Hematopoietic multipotent progenitor cell treated with erythropoietin and hydrocortisone succinate and interleukin-3 and kit ligand, for 15 days (in vitro differentiated cells): ENCODE measurements at places on chromosomes 5 and 9.

- DNase-seq: no peak
These were observed 11.8 kb upstream of the BTNL9 start for GRCh38 chr5:181028032-181028819.

- peak; percentile 68 for DNase-seq
These were observed 72.0 kb downstream of the HRH2 start for GRCh38 chr5:175729829-175730277.

- DNase-seq: no peak
These were observed 21.9 kb upstream of the SPRY4 start for GRCh38 chr5:142346706-142347105.

GRCh38 chr5:171639205-171639621, 146.4 kb upstream of the SMIM23 start:
- DNase-seq: no peak

DNA sequence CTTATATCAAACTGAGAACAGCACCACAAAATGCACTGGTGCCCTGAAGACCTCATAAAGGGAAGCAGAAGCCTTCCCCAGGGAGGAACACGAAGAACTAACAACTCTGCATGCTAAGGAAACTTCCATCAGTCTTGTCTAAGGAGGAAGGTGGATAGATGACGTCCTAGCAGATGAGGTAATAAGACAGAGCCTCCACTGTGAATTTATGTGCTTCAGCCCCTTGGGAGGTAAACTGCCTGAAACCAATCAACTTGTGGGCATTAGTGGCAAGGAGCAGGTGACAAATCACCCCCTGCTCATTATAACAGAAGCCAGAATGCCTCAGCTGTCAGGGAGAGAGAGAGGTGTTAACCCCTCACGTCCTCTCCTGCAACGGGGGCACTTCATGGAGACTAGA, 48.9 kb upstream of the SPIN1 start:
- DNase-seq: no peak

DNA sequence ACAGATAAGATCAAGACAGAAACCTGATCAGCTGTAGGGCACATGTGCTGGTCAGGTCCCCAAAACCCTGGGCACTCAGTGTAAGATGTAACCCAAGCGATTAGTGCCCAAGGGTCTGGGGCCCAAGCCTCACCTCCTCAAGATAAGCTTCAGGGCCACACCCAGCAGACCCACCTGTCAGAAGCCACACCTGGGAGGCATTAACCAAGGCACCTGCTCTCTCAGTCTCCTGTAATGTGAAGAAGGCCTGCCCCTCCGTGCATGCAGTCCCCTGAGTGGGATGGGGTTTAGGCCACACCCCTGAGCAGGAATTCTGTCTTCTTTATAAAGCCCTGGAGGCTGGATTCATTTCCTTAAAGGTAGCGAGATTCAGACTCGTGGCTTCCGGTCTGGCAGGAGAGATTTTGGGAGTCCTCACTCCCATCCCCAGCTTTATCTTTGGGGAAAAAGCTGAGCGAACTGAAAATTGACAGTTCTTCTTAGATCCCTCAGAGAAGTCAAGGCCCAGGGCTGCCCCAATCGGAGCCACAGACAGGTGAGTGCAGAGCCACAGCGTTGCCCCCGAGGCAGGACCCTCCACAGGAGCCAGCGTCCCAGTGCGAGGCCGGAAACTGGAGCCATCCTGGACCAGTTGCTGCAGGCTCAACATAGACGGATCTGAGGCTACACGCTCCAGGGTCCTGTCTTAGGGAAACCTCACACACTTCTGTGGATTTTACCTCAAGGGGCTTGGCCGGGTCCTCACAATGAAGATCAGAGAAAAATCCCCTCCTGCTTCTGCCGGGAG, 357.6 kb upstream of the IRX4 start:
- no peak for DNase-seq

- no peak for DNase-seq
These were observed 307.6 kb downstream of the GLIS3 start for GRCh38 chr9:3992222-3992621.

- DNase-seq: no peak
These were observed 15.7 kb downstream of the GPBP1 start for GRCh38 chr5:57189515-57189914.

DNA sequence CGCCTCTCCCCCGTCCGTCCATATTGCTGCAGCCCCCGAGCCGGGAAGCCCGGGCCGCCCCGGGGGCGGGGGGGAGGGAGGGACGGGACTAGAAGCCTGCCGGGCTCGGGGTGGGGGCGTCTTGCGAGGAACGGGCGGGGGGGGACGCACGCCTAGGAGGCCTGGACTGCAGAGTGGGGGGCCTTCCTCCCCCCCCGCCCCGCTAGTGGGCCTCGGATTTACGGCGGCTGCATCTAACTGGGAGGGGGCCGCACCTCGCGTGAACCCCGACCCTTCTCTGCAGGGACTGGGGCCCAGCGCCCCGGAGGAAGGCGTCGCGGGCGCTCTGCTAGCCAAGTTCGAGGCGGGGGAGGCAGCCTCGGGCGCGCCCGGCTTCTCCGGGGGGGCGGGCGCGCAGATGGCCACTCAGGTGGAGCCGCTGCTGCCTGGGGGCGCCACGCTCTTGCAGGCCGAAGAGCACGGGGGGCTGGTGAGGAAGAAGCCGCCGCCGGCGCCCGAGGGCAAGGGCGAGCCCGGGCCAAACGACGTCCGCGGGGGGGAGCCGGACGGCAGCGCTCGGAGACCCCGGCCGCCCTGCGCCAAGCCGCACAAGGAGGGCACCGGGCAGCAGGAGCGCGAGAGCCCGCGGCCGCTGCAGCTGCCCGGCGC, at the start of gene LARP1:
Gene LARP1 (plus strand): TSS at position 17 of the 648 bp plus-strand sequence. CDS start 381 bp downstream, at position 398.
- DNase-seq: peak; percentile 47

DNA sequence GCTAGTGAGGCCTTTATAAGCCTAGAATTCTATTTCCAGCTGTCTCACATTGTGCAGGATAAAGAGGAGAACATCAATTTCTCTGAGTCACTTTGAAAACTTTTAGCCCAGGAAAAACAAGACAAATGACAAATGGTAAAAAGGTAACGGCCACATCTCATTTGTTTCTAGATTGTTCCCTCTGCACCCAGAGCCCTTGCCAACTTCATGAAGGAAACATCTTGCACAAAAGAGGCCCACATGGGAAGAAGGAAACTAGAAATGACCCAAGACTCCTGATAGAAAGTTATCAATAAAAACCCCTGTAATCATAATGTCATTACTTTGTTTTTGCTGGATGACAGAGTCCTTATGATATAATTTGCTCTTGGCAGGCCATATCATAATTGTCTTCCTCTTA, 5.3 kb downstream of the DPYSL3 start:
- no peak for DNase-seq

DNA sequence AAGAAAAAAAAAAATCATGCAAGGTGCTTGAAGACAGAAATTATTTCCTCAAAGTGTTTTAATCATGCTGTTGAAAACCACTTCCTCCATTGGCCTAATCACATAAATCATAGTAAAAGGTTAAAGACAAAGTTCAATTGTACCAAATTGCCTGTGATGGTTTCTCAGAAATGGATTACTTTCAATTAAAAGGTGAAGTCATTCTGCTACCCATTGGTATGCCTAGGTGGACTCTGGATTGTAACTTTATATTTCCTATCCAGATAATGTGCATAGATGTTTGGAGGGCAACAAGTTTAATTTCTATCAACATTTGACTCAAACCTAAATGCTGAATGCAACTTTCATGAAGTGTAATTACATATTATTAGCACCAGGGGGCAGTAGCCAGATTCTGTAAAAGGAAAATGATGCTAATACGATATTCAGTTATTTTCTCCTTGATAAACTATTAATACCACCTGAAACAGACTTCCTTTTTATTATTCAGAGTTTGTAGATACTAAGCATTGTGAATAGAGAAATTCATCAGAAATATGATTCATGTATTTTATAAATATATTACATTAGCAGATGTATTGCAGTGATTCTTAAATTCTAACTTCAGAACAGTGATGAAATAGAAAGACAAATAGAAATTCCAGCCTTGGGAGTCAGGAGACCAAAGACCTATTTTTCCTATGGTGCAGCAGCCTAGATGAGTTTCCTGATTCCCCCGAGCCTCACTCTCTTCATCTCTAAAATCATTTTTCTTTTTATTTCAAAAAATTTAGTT, 148.2 kb downstream of the CAAP1 start:
- peak; percentile 56 for DNase-seq

DNA sequence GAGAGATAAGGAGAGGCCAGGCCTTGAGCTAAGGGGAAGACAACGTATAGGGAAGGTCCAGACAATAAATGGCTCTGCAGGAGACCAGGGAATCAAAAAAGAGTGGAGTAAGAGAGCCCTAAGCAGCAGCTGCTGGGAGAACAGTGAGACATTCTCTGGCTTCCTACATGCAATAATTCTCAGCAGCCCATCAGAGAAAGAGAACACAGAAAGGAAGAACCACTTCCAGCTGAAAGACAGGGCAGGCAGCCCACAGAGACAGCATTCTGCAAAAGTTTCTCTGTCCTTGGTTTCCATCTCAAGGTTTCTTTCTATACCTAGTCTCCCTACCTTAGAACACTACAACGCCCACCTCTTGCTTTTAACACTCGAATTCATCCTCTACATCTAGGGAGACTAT, 189.9 kb downstream of the DEPDC1B start:
- no peak for DNase-seq

GRCh38 chr5:104186100-104186499, 623.5 kb upstream of the NUDT12 start:
- no peak for DNase-seq

DNA sequence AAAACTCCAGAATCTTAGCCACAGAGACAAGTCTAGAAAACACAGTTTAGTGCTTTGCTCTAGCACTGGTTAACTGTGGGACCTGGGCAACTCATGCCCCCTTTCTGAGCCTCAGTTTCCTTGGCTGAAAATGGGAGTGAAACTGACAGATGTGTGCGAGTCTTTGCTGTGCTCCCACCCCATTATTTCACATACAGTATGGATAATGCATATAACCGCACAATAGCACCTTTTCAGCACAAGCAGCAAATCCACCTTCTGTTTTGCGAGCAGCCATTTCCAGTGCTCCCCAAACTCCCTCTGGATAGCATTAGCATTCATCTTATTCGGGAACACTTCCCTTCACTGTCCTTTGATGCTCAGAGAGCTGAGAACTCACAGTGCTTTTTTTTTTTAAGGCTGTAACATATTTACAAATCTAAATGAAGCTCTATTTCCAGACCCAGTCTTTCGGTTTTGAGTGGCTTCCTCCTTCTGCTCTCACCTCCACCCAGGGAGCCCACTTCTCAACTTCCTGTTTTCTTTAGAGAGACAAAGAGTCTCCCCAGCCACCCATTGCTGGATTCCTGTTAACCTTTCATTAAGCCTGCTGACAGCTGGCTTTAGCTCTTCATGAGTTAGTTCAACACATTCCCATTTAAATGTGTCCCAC, 49.2 kb downstream of the TIMD4 start:
- no peak for DNase-seq

DNA sequence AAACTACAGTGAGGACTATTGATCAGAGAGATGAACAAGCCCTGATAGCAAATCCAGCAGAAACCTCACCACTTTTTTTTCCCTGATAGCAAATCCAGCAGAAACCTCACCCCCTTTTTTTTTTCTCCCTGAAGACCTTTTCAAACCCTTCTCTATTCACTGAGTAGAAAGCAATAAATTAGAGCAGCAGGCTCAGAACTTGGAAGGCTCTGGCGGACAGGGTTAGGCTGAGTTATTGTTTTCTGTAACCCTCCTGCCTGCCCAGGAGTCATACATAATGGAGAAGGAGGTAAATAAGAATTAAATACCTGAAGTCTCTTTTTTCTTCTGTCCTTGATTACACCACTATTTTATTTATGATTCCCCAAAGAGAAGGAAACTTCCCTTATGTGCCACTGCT, 136.3 kb upstream of the SNX2 start:
- DNase-seq: no peak

- no peak for DNase-seq
These were observed 114.6 kb downstream of the MED27 start for GRCh38 chr9:131965103-131965502.

GRCh38 chr9:132409828-132410528, at the start of gene CFAP77:
CFAP77 (plus strand) TSS chr9:132410211; CDS start chr9:132410272, 61 bp downstream.
- peak; percentile 51 for DNase-seq

DNA sequence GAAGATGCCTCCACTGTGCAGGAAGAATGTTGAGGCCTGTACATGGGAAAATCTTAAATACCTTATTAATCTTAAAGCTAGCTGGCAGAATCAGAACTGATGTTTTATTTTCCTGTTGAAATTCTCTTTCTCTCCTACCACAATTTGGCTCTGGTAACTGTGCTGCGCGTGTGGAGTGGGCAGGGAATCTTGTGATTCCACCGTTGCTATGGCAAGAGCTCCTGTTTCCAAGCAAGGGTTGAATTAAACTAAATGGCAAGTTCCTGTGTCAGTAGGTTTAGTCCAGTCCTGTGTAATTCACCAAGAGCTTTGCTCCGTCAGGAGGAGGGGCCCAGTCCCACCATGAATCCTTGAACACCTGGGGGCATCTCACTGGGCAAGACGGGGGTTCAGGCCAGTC, 36.4 kb downstream of the NXNL2 start:
- DNase-seq: no peak

- no peak for DNase-seq
These were observed 7.6 kb downstream of the FOXE1 start for GRCh38 chr9:97860451-97861147.

DNA sequence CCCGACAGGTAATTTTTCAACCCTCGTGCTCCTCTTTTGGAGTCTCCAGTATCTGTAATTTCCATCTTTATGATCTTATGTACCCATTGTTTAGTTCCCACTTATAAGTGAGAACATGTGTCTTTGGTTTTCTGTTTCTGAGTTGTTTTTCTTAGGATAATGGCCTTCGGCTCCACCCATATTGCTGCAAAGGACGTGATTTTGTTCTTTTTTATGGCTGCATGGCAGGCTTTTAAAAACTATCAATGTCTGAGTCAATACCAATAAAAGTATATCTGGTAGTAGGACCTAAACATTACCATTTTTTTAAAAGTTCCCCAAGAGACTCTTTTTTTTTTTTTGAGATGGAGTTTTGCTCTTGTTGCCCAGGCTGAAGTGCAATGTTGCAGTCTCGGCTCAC, 3.9 kb upstream of the SLC26A2 start:
- no peak for DNase-seq

GRCh38 chr5:131394128-131394527, 130.3 kb downstream of the CDC42SE2 start:
- DNase-seq: no peak

DNA sequence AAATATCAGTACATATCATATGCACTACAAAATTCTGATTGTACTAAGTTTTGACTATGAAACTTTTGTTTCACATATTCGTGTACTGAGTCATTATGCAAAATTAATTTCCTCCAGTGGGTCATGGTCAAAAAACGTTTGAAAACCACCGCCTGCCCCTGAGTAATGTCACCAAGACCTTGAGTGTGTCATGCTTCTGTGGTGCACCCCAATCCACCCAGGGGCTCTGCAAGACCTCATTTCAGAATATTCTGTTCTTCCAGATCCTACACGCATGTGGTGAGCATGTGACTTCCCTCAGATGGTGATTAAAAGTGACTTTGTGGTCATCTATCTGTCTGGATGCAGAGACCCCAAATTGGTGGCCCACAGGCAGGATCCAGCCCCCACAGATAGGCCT, 31.0 kb downstream of the ABLIM3 start:
- DNase-seq: no peak

- DNase-seq: no peak
These were observed 71.1 kb upstream of the LHFPL2 start for GRCh38 chr5:78719504-78720219.

GRCh38 chr9:124676159-124676551, 95.0 kb downstream of the NR6A1 start:
- no peak for DNase-seq

GRCh38 chr9:79764374-79764773, 192.6 kb downstream of the TLE4 start:
- no peak for DNase-seq
